NCI-H187 (cell line): ENCODE measurements at places on chromosomes 11 and 22.
A peak's percentile ranks its signal among the peaks of the same experiment; 100 is the strongest.

DNA sequence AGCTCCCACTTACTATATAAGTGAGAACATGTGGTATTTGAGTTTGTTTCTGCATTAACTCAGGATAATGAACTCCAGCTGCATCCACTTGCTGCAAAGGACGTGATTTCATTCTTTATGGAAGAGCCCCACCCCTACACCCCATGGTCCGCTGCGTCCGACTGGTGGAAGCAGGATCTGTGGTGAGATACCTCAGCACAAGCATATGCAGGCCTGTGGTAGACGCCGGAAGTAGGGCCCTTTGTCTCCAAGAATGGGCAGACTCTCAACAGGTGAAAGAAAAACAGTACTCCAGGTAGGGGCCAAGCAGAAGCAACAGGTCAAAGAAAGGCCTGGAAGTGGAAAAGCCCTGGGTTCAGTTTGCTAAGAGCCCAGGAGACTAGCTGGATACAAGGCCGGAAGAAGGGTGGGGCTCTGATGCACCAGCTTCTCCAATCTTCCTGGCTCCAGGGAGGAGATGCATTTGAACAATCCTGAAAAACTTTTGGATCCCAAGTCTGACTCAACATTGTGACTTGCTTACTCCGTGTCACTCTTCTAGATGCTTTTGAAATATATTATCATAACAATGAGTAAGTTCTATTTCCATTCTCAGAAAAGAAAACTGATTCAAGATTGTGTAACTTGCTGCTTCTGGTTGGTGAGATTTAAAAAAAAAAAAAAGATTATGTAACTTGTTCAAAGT lies 30.4 kb downstream of the NEAT1 start:
- peak; percentile 61 for DNase-seq

GRCh38 chr11:101346591-101346990 lies 217.0 kb upstream of the PGR start:
- DNase-seq = no peak

DNA sequence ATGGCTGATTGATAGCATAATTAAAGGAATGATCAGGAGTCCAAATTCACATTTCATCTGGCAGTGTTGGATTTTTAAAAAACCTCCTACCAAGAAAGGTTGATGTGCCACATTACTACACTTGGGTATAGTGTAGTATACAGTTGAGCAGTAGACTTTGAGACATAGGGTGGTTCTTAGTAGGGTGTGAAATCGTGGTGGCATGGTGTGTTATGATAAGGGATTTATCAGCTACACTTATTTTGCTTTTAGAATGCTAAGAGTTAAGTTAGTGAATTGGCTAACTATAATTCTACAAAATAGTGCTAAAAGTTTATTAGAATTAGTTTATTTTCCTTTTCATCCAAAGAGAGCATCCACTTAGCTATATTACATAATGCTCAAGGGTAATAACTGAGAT lies 13.1 kb downstream of the TBCEL start:
- DNase-seq = no peak

GRCh38 chr11:44335052-44335760 lies 25.3 kb upstream of the ALX4 start:
- no peak for DNase-seq

DNA sequence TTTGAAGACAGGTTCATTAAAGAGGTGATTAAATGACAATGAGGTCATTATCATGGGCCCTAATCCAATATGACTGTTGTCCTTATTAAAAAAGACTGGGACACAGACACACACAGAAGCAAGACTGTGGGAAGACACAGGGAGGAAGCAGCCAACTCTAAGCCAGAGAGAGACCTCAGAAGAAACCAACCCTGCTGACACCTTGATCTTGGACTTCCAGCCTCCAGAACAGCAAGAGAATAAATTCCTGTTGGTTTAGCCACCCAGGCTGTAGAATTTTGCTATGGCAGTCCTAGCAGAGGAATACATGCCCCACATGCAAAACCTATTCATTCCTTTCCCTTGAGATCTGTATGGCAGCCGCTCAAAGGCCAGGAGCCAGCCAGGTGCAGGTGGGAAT lies 35.6 kb upstream of the CACNG2 start:
- DNase-seq = no peak

- no peak for DNase-seq
Measured at GRCh38 chr22:35032571-35032970, 33.4 kb upstream of the ISX start.

- no peak for DNase-seq
Measured at GRCh38 chr22:49685686-49686085, 142.0 kb downstream of the BRD1 start.

DNA sequence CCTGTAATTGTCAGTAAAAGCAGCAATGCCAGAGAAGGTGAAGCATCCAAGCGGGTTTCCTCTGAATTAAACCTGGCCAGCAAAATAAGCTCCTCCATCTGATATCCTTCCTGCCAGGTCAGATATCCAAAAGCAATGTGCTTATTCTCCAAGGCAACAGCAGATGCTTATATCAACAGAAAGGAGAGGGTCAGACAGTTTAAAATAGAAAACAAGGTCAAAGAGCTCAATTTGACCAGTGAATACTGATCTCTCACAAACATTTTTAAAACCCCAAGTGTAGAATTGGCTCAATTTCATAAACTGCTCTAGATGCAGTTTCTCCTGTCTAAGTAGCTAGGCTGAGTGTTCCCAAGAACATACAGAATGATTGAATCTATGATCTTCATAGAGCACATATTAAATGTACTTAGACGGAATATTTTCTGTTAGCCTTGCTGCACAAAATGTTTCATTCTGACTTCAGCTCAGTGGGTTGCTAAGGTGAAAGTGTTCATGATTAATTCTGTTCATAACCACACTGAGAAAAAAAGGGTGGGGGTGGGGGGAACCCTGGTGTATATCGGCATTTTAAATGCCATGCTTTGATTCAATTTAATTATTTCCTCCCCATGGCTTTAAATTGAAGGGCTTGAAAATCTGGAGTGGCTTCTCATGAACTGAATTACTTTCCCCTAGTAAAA lies 174.2 kb upstream of the ARHGAP20 start:
- DNase-seq = no peak

- DNase-seq = no peak
Measured at GRCh38 chr11:89182773-89183518, 5.3 kb downstream of the TYR start.

DNA sequence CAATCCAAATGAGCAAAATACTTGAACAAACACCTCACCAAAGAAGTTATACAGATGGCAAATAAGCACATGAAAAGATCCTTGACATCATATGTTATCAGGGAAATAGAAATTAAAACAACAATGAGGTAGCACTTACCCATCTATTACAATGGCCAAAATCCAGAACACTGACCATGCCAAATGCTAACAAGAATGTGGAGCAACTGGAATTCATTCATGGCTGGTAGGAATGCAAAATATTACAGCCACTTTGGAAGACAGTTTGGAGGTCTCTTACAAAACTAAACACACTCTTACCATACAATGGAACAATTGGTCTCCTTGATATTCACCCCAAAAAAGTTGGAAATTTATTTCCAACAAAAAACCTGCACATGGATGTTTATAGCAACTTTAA lies 19.1 kb upstream of the FAM181B start:
- DNase-seq = no peak

GRCh38 chr22:31619611-31620300 lies 42.3 kb downstream of the PISD start:
- no peak for DNase-seq

DNA sequence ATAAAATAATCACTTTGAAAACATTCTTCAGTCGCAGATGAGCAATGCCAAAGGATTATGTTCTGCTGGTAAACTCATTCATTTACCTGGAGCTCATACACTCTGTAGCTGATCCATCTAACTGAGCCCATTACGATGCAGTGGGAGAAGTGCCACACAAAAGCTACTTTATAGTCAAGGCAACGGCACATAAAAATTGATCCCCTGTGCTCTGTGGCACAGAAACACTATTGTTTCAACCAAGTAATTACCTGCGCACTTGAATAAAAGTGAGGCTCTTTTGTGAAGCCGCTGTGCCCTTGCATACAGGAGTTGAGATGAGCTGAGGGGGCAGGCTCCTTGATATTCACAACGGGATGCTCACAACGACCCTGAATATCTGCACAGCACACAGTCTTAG lies 7.2 kb downstream of the DKK3 start:
- DNase-seq = peak; percentile 45

DNA sequence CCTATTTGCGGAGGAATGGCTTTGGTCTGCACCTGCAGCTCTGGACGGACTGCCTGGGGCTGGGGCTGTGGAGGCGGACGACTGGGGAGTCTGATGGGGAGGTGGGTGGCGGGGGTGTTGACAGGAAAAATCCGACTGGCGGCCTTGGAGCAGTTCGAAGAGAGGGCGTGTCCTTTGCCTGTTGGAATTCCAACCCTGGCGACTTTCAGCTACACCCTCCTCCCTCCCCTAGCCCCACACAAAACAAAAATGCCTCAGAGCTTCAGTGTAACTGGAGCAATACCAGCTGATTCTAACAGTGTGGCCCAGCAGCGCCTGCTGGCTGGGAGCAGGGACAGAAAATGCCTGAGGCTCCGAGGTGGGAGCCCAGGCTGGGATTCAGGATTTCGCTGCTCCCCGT lies 85.4 kb downstream of the ATXN10 start:
- DNase-seq = no peak

DNA sequence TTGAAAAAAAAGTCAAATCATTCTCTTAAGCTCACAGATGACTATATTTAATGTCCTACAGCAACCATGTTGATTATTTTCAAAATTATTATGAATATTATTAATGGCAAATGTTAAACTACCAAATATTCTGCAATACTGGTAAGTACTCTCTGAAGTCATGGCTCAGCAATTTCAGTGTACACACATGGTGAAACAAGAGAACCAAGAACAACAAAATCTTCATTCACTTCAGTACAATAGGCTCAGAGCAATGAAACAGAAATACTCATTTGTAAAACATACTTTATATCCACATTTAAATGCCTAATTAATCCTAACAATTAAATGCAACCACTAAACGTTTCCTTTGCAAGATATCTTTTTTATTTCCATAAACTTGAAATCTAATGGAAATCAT lies 347.2 kb downstream of the TTC28 start:
- no peak for DNase-seq
